ENCODE measurements at places on chromosomes 1 and 21.

- DNase-seq = no peak
These were observed 201.0 kb upstream of the CAMK1G start for GRCh38 chr1:209382231-209383100.

DNA sequence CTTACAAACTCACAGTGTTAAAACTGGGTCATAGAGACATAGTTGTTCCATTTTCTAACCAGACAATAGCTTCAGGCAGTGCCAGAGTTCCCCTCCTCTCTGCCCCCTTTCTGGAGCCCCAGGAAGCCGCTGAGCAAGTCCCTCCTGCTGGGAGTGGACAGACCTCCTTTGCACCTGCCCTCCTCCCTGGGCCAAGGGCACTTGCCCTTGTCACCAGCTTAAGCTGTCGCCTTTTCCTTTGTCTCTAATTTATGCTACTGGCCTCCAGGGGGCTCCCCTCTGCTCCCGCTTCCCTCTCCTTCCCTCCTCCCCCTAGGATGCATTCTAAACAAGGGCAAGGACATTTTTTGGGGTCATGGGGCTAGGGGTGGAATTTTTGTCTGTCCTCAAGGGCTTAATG is 182.4 kb downstream of the MIS18A start:
- DNase-seq = peak; percentile 9

DNA sequence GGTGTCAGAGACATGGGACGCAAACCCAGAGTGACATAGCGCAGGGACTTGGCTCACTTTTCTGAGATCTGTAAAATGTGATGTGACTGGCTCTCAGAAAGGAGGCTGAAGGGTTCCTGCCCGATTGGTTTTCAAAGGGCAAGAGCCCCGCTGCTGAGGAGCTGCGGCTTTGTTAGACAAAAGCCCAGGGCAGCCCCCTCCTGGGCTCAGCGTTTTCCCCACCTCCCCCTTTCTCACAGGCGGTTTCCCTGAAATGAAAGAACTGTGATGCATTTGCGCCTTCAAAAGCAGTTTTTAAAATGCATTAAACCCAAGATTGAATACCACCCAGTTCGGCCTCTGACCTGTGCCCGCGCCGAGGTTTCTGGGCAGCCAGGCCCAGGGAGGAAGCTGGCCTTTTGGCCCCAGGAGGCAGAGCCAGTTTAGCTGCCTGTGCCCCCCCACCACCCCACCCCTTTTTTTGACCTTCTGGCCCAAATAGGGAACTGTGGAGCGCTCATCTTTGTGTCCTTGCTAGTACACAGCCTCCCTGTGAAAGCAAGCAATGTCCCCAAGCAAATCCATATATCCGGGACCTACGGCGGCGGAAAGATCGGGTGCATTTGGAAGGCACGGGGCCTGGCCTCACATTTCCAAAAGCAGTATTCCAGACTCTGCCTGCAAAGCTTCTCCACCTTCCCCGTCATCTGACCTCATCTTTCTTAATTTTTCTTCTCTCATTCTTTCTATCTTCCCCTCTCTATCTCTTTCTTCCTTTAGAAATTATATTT is 28.6 kb downstream of the CD247 start:
- no peak for DNase-seq

GRCh38 chr21:35113064-35113463 is 64.0 kb upstream of the RUNX1 start:
- DNase-seq = no peak

DNA sequence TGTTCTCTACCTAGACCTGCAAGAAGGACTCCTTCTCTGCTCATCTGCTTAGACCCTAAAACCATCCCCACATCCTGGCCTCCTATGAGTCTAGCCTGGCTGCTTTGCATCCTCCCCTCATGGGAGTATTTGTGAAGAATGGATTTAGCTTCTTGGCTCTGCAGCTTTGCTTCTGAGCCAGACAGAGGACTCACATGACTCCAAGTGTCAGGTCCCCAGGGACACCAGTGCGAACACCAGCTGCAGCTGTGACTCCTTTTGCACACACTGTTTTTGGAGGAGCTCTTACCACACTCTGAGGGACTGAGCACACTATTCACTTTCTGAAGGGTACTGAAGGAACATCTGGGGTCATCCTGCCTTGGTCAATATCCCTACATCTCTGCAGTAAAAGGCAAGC is 131.8 kb upstream of the SGIP1 start:
- DNase-seq = no peak

GRCh38 chr1:163823017-163823416 is 501.3 kb downstream of the NUF2 start:
- no peak for DNase-seq
